ENCODE measurements at places on chromosomes 6 and 20. TPM values are rescaled to one million over a fixed set of nuclear protein-coding genes. Genes with fewer than 3 reads are reported as not detected.

The PKIB gene
- 0.44 TPM for polyA plus RNA-seq

The SPATA25 gene
- polyA plus RNA-seq, result 9.2 TPM

The TBC1D32 gene
- polyA plus RNA-seq, result 4.1 TPM

The MRPL18 gene
- 69.6 TPM for polyA plus RNA-seq

The HLA-DPB1 gene
- polyA plus RNA-seq, result 19.2 TPM

The SLC22A3 gene
- 8.7 TPM for polyA plus RNA-seq

The REPS1 gene
- 41.8 TPM for polyA plus RNA-seq

The NANP gene
- 2.4 TPM for polyA plus RNA-seq
